Activated T-helper 17 cell treated with anti-CD3 and anti-CD28 coated beads, Interleukin-2, amount 50 U/mL, for 72 hours (primary cell): ENCODE measurements at places on chromosomes 2 and 18.

DNA sequence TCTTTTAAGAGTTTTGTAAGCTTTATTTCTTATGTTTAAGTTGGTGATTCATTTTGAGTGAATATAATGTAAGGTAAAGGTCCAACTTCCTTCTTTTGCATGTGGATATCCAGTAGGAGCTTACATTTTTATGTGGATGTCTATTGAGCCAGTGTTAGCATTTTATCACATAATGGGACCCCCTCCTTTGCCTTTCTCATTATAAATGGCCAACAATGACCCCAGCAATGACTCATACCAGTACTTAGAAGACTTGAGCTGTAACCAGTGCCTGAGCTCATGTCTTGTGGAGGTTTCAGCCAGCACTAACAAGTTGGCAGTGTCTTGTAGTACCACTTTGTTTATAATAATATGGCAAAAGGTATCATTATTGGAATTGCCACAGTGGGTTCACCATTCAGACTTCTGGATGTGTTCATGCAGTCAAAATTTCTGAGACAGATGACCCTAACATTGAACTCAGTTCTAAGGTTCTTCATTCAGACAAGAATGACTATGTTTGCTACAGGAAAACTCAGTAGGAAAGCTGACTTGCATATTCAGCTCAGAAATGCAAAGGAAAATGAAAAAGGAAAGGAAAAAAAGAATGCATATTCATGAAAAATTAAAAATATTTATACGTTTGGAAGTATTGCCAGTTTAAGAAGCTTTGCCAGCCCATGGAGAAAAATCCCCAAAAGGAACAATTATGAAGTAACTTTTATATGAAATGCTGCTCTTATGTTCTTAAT is 41.0 kb downstream of the CDKL4 start:
- peak; percentile 74 for ATAC-seq

- ATAC-seq, result no peak
These were observed 2.3 kb downstream of the HJURP start for GRCh38 chr2:233852056-233852455.

- ATAC-seq, result peak; percentile 64
These were observed 8.4 kb upstream of the ARID5A start for GRCh38 chr2:96528006-96528699.

DNA sequence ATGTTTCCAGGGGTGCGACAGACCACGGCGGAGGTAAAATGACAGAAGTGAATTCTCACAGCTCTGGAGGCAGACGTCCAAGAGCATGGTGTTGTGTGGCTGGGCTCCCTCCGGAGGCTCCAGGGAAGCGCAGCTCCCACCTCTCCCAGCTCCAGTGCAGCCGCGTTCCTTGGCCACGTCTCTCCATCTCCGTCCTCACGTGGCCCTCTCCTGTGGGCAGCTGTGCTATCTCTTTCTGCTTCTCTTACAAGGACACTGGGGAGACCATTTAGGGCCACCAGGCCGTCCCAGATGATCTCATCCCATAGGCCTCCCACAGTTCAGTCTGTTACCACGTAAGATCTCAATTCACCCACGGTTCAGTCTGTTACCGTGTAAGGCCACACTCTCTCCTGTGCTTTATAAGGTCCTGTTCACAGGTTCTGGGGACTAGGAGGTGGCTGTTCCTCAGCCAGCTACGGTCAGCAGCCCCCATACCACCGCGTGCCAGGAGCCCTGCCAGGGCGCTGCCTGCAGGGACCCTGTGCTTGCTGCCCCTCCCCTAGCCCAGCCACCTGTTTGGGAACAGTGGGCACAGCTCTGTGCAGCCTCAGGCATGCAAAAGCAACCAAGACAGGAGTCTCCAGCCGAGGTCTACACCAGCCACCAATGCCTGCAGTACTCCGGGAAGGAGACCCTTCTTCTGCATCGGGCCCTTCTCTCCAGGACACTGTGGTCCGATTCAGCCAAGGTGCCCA is 2.9 kb upstream of the MAB21L4 start:
- ATAC-seq, result no peak

- no peak for ATAC-seq
These were observed 41.6 kb downstream of the GPR155 start for GRCh38 chr2:174445248-174445647.
